Bronchial epithelial cell (primary cell): ENCODE measurements at places on chromosomes 12 and 14. TPM values are rescaled to one million over a fixed set of nuclear protein-coding genes. Genes with fewer than 3 reads are reported as not detected.

KRT2 gene
- not detected in 2 replicates for total RNA-seq

CERS5 gene
- 21.9 and 30.3 TPM in 2 replicates for total RNA-seq

SPX gene
- 3.4 and 6.3 TPM in 2 replicates for total RNA-seq

TCL1B gene
- not detected in 2 replicates for total RNA-seq

LPAR5 gene
- total RNA-seq, result 2.1 and 4.1 TPM in 2 replicates

CPNE6 gene
- not detected in 2 replicates for total RNA-seq

CBLN3 gene
- 0.38 and 0.53 TPM in 2 replicates for total RNA-seq

TNS2 gene
- total RNA-seq, result 1.3 and 1.8 TPM in 2 replicates

IFNG-AS1 gene
- total RNA-seq, result not detected in 2 replicates

SERPINA9 gene
- total RNA-seq, result not detected in 2 replicates

ADSS1 gene
- 18.2 and 34.3 TPM in 2 replicates for total RNA-seq

PITPNM2 gene
- 2.4 and 2.9 TPM in 2 replicates for total RNA-seq

GPR132 gene
- total RNA-seq, result 0.13 TPM in 1 of 2 replicates, not detected in the other

MIPOL1 gene
- 11.1 and 16.6 TPM in 2 replicates for total RNA-seq

CDC42BPB gene
- total RNA-seq, result 55.0 and 85.6 TPM in 2 replicates

RNFT2 gene
- total RNA-seq, result 0.26 TPM in 2 replicates

EIF2B1 gene
- total RNA-seq, result 36.4 and 47.4 TPM in 2 replicates

PLEKHD1 gene
- 0.26 TPM in 1 of 2 replicates, not detected in the other for total RNA-seq

SOX5 gene
- total RNA-seq, result under 0.01 TPM in 2 replicates

SLC17A8 gene
- total RNA-seq, result not detected in 2 replicates

SYT10 gene
- not detected in 2 replicates for total RNA-seq

ZDHHC22 gene
- total RNA-seq, result not detected in 2 replicates

TMEM253 gene
- under 0.01 and 0.51 TPM in 2 replicates for total RNA-seq

B3GNT4 gene
- 0.53 and 2.0 TPM in 2 replicates for total RNA-seq
